LHCN-M2 (cell line): ENCODE measurements at places on chromosomes 12 and 14. TPM values are rescaled to one million over a fixed set of nuclear protein-coding genes. Genes with fewer than 3 reads are reported as not detected.

The AVPR1A gene
- not detected in 2 replicates for total RNA-seq

The PLEK2 gene
- 0.34 and 0.64 TPM in 2 replicates for total RNA-seq

The EP400 gene
- total RNA-seq = 8.7 and 10.4 TPM in 2 replicates

The ESR2 gene
- 0.57 and 0.83 TPM in 2 replicates for total RNA-seq

The SIRT4 gene
- total RNA-seq = 1.6 and 2.1 TPM in 2 replicates

The CDKN3 gene
- total RNA-seq = 123 and 178 TPM in 2 replicates

The RNU7-1 gene
- total RNA-seq = not detected in 2 replicates

The CMA1 gene
- not detected in 2 replicates for total RNA-seq
